ENCODE measurements at places on chromosomes 11 and 22. TPM values are rescaled to one million over a fixed set of nuclear protein-coding genes. Genes with fewer than 3 reads are reported as not detected.

MYOD1 gene
- total RNA-seq: not detected

CARD16 gene
- 16.1 TPM for total RNA-seq

GRCh38 chr11:7544021-7544420, 30.2 kb downstream of the PPFIBP2 start:
- no peak for DNase-seq

- no peak for DNase-seq
These were observed 10.9 kb upstream of the CABP2 start for GRCh38 chr11:67534070-67534679.

DNA sequence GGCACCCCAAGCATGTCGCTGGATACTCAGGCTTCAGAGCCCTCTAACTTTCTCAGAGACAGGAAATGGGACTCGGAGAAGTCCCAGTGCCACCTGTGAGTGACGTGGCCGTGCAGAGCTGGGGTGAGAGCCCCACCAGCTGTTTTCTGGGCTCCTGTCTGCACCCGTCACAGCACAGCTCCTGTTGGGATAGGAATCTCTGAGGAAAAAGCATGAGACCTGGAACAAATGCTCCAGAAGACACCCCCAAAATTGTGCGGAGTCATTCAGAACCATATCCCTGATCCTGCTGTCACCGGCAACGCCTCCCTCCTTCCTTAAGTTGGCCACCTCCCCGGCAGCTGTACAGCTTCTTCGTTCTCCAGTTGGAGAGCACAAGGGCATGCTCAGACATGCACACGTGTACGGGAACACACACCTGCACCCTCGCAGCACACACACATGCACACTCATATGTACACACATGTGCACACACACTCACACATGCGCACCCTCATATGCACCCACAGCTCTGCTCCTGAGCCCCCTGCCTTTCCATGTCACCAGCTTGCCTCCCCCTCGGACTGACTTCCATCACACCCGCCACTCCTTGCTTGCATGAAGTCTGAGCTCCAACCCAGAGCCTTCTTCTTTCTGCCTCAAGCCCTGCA, 1430.0 kb downstream of the BRD1 start:
- no peak for DNase-seq

TSKU gene
- total RNA-seq: 41.5 TPM

CBLIF gene
- total RNA-seq: not detected

MS4A3 gene
- total RNA-seq: not detected

- peak; percentile 67 for DNase-seq
These were observed 698.5 kb downstream of the KCNA4 start for GRCh38 chr11:29318134-29318845.

GRCh38 chr11:1088927-1089737, 14.5 kb downstream of the MUC2 start:
- no peak for DNase-seq

DNA sequence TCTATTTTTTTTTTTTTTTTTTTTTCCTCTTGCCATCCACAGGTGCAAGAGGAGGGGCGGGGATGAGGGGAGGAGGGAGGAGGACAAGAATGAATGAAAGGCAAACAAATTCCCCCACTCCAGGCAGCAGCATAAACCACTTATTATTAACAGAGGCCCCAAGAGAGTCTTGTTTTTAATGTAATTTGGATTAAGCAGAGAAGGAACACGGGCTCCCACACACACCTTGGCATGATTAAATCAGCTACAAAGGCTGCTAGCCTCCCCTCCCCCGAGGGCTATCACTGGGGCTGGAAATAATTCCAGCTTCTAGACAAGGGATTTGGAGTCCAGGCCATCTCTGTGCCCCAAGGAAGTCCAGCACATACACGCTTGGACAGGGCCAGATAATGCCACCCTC, 93.4 kb upstream of the DRD2 start:
- DNase-seq: no peak

LRRC75B gene
- total RNA-seq: 1.4 TPM

DNA sequence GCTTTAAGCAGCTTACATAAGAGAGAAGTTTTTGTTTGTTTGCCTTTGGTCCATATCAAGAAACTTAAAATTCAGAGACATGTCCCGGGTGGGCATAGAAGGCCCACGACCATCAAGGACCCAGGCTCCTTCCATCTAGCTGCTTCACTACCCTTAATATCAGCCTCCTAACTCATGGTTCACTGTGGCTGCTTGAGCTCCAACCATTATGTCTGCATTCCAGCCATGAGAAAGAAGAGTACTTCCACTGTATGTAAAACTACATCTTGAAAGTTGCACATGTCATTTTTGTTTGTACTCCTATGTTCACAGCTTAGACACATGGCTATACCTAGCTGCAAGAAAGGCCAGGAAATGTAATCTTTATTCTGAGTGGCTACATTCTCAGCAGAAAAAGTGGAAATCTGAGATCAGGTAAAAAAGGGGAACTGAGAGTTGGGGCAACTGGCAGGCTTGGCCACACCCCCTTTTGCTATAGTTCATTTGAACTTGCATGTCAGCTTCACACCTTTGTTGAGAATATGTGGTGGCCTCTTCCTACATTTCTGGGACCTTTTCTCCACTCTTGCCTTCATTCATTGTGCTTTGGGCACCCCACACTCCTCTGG, 81.3 kb upstream of the TP53I11 start:
- no peak for DNase-seq

SYNGR1 gene
- 2.9 TPM for total RNA-seq

- no peak for DNase-seq
These were observed 5.1 kb upstream of the LMO1 start for GRCh38 chr11:8268530-8269400.

- no peak for DNase-seq
These were observed 616.6 kb downstream of the TBC1D22A start for GRCh38 chr22:47379037-47379436.

GRCh38 chr22:33389936-33390335, 331.8 kb upstream of the SYN3 start:
- no peak for DNase-seq

IGSF9B gene
- 0.57 TPM for total RNA-seq

- no peak for DNase-seq
These were observed 76.9 kb upstream of the TCF20 start for GRCh38 chr22:42347281-42347824.

GRCh38 chr11:73257342-73258103, 14.6 kb upstream of the P2RY6 start:
- DNase-seq: peak; percentile 90

GRCh38 chr11:81072273-81072672, 1631.4 kb upstream of the TENM4 start:
- DNase-seq: no peak

- no peak for DNase-seq
These were observed 37.9 kb upstream of the LMO1 start for GRCh38 chr11:8301622-8302021.

- no peak for DNase-seq
These were observed 48.3 kb upstream of the PHOX2A start for GRCh38 chr11:72292106-72292785.

DNA sequence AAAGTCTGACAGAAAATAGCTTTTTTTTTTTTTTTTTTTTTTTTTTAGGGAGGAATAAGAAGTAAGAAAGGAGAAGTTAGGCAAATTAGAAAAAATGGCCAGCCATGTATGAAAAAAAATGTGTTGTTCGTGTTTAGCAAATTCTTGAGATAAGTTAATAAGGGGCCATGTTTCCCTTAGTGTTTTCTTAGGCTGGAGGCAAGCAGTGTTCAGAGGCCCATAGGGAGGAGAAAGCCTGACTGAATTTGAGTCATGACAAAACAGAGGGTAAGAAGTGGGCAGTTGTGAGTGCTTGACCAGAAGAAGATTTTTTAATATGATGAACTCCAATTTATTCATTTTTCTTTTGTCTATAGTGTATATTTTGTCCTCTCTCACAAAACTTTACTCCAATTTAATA, 766.4 kb downstream of the FAM181B start:
- DNase-seq: no peak

DNA sequence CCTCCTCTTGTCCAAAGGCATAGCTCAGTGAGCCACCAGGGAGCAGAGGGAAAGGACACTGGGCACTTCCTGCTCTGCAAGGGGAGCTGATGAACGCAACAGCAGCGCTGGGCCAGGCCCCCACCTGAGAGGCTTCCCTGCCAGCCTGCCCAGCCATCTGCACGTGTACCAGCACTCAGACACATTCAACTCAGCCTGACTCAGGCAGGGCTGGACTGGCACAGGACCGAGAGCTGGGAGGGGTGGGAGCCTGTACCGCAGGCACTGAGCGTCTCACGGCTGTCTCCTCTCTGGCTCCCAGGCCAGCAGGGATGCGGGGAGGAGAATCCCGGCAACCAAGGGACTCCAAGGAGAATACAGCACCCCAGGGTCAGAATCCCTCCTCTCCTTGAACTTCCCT, 411.8 kb downstream of the CTTN start:
- no peak for DNase-seq

GRCh38 chr11:117690484-117691217, 106.4 kb downstream of the DSCAML1 start:
- DNase-seq: no peak

DNA sequence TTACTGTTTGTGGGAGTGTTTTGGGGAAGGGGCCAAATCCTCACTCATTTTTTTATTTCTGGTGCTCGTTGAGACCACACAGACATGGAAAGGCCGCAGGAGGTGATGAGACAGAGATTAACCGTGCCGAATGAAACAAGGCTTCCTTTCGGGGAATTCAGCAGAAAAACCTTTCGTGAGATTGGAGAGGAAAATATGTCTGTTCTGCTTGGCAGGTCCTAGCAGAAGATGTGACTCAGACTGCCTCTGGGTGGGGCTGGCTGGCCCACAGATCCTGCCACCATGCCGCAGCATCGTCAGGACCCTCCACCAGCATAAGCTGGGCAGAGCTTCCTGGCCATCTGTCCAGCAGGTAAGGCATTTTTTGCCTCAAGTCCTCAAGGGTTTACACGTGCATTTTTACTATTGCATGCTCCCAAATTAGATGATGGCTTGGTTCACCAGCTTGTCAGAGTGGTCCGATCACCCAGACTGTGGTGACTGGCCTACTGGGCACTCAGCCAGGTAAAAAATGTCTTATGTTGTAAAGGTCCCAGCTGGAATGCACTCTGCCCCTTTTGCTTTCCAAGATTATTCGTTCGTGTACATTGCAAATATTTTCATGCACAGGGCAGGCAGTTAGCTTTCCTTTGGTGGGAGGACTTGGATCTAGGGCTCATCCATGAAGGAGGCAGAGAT, 1.5 kb downstream of the DDB2 start:
- peak; percentile 85 for DNase-seq

NCAPD3 gene
- total RNA-seq: 16.8 TPM

DNA sequence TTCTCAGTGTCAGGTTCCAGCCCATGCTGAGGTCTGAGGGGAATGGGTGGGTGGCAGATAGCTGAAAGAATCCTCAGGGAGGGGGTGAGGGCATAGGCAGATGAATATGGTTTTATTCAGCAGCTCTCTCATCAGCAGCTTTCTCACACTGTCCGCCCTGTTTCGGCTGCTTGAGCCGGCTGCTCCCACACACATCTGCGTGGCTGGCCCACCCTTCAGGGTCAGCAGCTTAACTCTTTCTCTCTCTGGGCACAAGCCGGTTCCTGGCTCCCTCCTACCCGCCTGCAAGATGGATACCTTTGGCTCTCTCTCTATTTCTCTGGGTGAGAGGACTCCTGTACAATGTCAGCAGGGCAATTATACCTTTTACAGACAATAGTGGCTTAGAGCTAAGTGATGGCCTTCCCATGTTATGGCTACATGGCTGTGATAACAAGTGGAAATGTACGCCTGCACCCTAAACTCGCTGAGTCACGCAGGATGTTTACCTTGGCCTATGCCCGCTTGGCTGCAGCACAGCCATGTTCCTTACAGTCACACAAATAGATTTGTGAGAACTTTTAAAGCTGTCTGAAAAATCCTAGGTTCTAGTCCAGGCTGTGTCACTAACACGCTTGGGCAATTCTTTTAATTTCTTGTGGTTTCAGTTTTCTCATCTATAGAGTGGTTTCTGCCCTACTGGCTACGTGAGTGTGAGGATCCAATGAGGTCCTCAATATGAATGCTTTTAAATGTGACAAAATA, 4.1 kb downstream of the MMP20 start:
- DNase-seq: no peak

- DNase-seq: no peak
These were observed 13.7 kb upstream of the CDKN1C start for GRCh38 chr11:2899080-2899783.

OR52A1 gene
- total RNA-seq: not detected

DNA sequence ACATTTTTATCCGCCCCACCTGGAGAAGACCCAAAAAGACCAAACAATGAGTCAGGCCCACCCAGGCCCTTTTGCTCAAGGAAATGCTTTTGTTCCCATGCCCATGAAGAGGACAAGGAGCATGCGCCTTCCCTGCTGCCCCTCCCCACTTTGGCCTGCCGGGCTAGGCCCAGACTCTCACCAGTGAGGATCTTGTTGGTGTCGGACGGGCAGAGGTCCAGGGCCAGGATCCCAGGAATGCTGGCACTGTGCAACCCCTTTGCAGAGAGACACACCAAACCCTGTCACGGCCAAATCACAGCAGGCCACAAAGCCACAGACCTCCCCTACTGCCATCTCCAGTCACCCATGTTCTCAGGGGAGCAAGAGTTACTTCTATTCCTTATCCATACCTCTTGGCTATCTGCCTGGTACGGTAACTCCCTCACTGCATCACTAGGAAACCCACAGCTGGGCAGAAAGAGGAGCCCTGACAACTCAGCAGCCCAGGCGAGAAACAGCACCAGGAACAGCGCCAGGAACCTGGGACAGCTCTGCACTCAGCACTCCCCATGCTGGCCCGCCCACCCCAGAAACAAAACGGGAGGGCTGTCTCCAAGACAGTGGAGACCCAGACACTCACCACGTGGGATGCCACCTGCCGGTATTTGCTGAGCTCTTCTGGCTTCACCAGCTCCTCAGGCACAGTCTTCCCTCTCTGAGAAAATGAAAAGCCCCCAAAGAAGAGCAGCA, 5.5 kb downstream of the PRPF19 start:
- no peak for DNase-seq

DNA sequence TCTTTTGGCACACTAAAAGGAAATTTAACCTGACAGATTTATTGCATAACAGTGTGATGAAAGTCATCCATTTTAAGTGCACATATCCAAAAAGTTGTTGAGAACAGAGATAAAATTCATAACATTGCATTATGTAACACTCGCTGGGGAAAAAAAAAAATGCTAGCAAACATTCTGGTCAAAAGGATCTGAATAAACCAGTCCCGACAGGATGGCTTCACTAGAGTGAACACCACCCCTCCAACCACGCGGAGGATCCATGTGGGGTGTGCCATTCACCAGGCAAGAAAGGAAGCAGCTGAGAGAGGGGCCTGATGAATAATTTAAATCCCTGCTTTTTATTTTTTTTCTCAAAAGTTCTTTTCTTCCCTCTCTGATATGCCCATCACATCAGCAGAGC, 258.7 kb downstream of the DCDC1 start:
- DNase-seq: no peak

GRCh38 chr11:127218275-127218608, 217.7 kb upstream of the KIRREL3 start:
- no peak for DNase-seq

- no peak for DNase-seq
These were observed 16.2 kb upstream of the CASTOR1 start for GRCh38 chr22:30305519-30305905.

Measured in A172 (cell line).